ENCODE measurements at places on chromosomes 12 and 14.

- no peak for DNase-seq
These were observed 642.3 kb downstream of the RPS29 start for GRCh38 chr14:48943913-48944312.

GRCh38 chr12:93099792-93100191 is 170.7 kb upstream of the EEA1 start:
- no peak for DNase-seq

GRCh38 chr12:4037747-4038312 is 164.6 kb upstream of the PARP11 start:
- DNase-seq: peak; percentile 12

GRCh38 chr12:121565076-121565475 is 15.7 kb downstream of the KDM2B start:
- no peak for DNase-seq

GRCh38 chr12:64760808-64761573 is 1.8 kb upstream of the GNS start:
- DNase-seq: no peak

DNA sequence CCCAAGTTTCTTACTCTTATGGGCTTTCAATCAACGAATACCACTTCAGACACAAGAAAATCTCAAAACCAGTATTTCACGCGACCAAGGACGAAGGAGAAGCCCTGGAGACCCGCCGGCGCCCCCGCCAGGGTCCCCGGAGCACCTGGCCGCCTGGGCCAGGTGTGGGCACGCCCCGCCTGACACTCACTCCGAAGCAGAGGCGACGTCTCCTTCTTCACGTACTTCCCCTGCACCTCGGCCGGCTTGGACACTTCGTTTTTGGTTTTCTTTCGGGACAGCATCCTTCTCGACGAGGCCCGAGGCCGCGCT is 466 bp downstream of the SAV1 start:
- peak; percentile 8 for DNase-seq

DNA sequence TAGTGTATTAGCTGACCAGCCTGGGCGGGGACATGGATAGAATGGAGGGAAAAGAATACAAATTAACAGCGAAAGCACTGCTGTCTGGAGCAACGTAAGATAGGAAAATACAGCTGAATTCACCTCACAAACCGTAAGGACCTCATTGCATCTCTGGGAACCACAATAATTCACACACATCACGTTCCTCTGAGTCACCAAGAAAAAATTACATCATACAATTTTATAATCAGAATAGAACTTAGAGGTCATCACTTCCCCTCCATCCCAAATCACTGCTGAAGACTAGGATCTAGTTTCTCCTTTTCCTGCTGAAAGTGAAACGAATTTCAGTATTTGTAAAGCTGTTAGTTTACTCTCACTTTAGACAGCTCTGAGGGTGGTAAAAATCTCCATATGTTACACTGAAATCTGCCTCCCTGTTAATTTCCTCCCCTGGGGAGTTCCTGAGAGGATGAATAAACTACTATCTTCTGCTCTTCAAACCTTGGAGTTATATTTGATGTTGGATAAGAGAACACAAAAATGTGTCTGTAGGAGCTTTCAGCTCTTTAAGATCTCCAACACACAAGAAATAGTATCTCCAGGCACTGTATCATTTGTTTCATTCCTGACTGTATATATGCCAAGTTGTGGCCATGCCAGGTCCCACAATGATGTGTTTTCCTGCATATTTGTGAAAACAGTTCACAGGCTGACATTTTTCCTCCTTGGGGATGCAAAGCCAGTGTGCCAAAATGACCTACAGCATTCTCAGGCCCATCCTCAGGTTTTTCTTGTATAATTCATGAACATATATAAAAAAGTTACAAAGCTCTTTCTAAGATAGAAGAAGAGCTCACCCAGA is 63.8 kb upstream of the SSTR1 start:
- peak; percentile 81 for DNase-seq

DNA sequence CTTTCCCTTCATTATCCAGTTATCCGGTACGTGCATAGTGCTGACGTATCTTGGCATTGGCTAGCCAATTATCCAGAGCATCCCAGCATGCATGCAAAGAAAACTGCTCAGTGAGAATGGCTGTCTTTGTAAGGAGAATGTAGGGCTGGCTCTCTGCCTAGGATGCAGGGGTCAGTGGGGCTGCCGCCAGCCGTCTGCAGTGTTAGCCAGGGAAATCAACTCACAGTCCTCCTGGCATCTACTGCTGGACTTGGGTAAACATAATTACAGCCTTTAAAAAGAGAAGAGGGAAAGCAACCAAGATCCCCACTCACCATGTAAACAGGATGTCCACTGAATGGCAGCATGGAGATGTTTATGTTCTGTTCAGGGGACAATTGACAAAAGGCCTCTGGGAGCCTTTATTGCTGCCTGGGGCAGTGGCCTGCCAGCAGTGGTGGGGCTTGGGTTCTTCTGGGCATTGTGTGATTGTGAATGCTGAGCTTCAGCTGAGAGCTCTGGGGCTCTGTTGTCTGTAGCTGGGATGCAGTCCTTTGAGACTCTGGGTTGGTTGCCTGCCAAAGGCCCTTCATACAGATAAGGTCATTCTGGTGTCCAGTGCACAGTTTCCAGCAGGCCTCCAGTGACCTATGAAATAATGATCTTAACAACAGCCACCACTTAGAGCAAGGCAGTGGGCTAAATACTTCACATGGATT is 121.8 kb downstream of the TBC1D30 start:
- DNase-seq: no peak

DNA sequence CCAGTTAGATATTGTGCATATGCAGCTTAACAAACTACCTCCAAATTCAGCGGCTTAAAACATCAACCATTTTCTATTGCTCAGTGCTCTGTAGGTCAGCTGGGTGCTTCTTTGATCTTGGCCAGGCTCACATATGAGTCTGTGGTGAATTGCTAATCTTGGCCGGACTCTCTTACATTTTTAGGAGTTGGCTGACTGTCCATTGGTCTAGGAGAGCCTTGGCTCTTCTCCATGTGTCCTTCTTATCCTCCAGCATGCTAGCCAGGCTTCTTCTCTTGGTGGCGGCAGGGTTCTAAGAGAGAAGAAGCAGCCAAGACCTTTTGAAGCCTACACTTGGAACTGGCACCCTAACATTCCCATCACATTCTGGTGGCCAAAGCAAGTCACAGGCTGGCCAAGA is 174.3 kb upstream of the PWP1 start:
- no peak for DNase-seq

GRCh38 chr12:27068863-27069262 is 13.5 kb downstream of the C12orf71 start:
- no peak for DNase-seq

DNA sequence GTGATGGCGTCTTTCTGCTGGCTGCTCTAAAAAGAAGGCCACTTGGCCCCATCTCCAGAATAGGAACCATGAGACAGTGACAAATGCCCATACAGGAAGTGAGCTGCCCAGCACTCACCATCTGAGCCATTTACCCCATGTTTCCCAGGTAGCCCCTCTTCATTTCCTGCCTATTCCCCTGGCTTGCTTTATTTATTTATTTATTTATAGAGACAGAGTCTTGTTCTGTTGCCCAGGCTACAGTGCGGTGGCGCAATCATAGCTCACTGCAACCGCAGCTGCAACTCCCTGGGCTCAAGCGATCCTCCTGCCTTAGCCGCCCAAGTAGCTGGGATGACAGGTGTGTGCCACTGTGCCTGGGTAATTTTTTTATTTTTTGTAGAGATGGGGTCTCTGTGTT is 71.2 kb downstream of the RIN3 start:
- DNase-seq: no peak

DNA sequence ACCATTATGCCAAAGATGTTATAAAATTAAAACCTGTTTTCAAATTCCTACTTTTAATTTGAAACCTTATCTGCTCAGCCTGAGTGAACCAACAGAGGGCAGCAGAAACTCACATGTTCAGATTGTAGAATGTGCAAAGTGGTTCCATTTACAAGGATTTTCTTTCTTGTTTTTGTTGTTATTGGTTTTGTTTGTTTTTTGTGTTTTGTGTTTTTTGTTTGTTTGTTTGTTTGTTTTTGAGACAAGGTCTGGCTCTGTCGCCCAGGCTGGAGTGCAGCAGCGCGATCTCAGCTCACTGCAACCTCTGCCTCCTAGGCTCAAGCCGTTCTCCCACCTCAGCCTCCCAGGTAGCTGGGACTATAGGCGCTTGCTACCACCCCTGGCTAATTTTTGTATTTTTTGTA is 22.8 kb upstream of the GARIN2 start:
- peak; percentile 38 for DNase-seq

- no peak for DNase-seq
These were observed 67.6 kb upstream of the KTN1 start for GRCh38 chr14:55512421-55512820.

DNA sequence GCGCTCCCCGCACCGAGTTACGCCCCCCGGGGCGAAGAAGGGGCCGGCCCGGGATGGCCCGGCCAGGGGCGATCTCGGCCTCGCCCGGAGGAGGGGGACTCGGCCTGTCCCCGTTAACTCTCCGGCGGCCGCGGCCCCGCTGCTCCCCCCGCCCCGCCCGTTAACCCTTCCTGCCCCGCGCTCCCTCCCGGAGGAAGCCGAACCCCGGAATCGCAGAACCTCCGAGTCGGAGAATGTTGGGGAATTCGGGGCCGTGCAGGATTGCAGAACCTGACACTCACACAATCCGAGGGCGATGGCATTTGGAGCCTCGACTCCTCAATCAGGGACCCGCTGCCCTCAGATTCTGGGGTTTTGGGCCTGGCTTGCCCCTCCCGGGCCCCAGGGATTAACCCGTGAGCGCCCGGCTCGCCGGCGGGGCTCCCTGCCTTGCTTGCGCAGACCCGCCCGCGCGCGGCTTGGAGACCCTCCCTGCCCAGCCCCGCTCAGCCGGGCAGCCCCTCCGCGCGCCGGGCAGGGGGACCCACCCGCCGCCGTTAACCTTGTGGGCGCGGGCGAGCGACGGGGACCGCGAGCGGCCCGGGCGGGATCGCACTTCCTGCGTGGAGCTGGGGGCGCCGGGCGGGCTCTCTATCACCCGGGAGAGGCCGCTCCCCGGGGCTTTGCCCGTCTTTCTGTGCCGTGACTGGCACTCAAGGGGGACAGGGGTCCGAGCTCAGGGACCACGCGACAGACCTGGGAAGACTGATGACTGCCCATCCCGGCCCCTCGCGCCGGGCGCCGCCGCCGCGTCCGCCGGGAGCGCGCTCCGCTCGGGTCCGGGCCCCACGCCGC is 18.8 kb downstream of the BEGAIN start:
- DNase-seq: no peak

DNA sequence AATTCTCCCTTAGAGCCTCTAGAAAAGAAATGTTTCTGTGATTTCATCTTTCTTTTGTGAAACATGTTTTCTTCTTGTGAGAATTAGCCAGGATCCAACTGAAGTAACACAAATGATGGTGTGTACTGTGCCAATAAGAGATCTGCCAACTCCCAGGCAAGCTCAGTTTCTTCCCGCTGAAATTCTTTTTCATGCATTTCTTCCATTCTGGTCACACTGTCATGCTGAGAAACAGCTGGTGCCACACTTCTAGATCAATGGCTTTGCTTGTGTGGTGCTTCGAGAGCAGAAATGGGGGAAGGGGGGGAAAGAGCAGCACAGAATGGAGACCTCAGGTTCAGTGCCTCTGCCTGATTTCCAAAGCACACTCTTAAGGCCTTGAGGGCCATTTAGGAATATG is 41.4 kb upstream of the FGF6 start:
- no peak for DNase-seq

DNA sequence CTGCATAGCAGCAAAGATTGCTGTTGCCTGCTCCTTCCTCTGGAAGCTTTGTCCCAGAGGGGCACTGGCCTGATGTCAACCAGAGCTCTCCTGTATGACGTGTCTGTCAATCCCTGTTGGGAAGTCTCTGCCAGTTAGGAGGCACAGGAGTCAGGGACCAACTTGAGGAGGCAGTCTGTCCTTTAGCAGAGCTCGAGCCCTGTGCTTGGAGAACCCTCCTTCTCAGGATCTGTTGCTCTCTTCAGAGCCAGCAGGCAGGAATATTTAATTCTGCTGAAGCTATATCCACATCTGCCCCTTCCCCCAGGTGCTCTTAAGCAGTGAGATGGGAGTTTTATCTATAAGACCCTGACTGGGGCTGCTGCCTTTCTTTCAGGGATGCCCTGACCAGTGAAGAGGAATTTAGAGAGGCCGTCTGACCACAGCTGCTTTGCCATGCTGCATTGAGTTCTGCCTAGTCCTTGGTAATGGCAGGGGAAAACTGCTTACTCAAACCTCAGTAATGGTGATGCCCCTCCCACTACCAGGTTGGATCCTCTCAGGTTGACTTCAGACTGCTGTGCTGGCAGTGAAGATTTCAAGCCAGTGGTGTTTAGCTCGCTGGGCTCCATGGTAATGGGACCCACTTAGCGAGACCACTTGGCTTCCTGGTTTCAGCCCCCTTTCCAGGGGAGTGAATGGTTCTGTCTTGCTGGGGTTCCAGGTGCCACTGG is 218.6 kb upstream of the SLC38A2 start:
- DNase-seq: no peak

DNA sequence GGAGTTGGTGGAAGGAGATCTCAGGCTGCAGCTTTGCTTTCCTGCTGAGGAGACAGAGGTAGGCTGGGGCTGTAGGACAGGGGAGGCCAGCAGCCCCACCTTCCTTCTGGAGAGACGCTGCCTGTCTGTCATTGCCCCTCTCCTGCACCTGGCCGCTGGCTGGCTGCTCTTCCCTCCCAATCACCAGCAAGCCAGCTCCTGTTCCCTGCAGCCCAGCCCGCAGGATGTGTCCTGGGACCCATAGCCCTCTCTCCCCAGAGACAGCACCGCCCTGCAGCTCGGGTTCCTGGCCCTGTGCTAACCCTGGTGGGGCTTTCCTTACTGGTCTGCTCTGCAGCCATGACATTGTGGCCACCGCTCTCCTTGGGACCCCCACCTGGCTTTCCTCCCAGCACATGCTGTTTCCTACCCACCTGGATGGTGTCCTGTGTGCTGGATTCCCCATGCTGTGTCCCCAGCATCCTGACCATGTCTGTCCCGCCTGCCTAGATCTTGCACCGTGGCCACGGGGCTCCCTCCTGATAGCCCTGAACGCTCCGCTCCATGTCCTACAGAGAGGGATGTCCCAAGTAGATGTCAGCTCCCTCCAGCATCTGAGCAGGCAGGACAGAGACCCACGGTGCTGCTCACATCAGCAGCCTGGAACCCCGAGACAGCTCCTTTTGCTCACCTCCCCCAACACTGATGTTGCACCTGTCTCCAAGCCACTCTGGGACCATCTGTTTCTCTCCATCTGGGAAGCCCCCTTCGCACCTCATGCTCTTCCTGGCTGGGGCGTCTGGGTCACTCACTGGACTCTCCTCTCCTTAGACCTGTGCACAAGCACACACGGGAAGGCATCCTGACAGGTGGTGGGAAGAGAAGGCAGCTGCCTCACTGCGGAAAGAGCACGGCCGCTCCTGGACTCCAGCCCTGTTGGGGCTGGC is 1.1 kb upstream of the MTA1 start:
- no peak for DNase-seq

Measured in HT1080 (cell line).